Foreskin keratinocyte (primary cell): ENCODE measurements at places on chromosomes 13 and 19. TPM values are rescaled to one million over a fixed set of nuclear protein-coding genes. Genes with fewer than 3 reads are reported as not detected.
A peak's percentile ranks its signal among the peaks of the same experiment; 100 is the strongest.

DNA sequence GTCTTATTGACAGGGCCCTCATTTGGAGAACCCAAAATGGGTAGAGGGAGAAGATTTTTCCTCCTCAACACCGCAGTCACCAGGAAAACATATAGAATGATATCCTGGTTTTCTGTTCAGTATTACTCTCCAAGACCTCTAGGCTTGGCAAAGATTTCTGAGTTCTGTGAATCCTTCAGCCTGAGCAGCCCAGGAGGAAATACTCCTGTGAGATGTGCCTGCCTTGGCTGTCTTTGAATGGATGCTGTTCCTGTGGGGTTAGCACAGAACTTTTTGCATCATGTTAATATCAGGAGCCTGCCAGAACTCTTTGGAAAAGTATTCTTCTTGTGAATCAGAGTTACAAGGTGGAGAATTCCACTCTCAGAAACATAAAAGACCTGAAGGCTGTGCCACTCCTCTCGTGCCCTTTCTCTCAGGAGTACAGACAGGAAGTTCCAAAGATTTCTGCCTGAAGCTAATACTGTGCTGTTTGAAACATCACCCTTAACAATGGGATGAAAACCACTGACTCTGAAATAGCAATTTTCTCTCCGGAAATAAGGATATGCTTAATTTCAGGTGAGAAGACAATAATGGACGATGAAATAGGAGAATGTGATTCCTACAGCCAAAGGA, 520.1 kb upstream of the NBEA start:
- DNase-seq = peak; percentile 71

GRCh38 chr13:110907951-110908898, 6.6 kb downstream of the ANKRD10 start:
- peak; percentile 99 for DNase-seq

DNA sequence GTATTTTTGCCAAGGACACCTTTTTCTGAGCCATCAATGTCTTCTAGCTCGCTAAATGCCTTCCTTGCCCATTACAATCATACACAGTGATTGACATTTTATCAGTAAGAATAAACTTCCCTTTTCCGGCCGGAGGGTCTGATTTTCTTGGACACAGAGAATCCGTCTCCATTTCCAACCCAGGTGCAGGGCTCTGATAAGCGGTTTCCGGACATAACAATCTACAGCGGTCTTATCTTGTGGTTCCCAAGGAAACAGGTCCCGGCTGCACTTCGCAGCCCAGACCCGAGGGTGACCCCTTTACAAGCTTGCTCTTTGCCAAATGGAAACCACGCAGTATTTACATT, 5.1 kb upstream of the ZNF77 start:
- DNase-seq = no peak

The BEST2 gene
- total RNA-seq = not detected in 2 replicates

GRCh38 chr19:2240881-2241760, 4.5 kb downstream of the SF3A2 start:
- no peak for DNase-seq

- DNase-seq = no peak
Measured at GRCh38 chr13:99429670-99430069, 71.6 kb upstream of the TM9SF2 start.

- DNase-seq = peak; percentile 91
Measured at GRCh38 chr19:19865750-19866610, at the start of gene ZNF253. TSS of gene ZNF253 (plus strand) at chr19:19865882. CDS start at chr19:19865997, 115 bp downstream.

The KLHL1 gene
- total RNA-seq = not detected in 2 replicates

The SIGLEC12 gene
- not detected in 2 replicates for total RNA-seq

DNA sequence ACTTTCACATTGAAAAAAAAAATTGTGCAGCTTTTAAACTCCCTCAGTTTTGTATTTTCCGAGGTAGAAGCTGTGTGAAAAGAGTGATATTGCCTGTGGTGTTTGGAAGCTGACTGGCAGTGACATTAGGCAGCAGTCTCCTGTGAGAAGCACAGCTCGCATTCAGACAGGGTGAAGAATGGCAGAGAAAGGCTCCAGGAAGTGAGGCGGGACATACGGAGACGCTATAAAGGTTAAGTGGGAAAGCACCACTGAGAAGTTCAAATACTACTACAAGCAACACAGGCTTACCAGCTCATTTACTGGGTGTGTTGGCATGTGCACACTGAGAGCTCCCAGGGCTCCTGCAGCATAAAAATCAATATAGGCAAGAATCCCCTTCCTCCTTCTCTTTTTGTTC, 88.4 kb downstream of the RXFP2 start:
- no peak for DNase-seq

- peak; percentile 97 for DNase-seq
Measured at GRCh38 chr19:40614622-40615411, 13.6 kb downstream of the LTBP4 start.

DNA sequence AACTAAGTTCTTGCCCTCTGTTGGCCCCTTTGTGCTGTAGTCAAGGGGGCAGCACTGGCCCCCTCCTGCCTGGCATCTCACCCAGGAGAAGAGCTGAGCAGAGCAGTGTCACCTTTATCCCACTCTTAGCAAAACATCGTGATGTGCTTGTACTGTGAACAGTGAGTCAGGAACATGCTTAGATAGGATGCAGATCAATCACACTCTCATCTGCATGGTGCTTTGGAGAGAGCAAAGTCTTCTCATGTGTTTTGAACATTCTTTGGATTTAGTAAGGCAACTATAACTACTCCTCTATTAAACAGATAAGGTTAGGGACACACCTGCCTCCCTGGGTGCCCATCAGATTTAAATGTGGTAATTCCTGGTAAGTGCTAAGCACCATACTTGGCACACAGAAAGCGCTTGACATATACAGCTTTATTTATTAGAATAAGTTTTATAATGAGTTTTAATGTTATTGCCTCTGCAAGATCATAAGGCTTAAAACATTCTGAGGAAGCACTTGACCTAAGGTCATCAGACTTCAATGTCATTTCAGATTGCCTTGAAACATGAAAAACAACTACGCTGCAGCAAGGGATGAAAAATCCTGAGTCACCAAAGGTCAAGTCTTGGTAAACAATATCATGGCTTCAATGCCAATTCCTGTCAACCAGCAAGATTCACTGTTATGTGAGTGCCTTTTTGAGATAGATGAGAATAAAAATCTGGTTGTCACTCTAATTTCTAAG, 82.4 kb upstream of the IRS2 start:
- no peak for DNase-seq

DNA sequence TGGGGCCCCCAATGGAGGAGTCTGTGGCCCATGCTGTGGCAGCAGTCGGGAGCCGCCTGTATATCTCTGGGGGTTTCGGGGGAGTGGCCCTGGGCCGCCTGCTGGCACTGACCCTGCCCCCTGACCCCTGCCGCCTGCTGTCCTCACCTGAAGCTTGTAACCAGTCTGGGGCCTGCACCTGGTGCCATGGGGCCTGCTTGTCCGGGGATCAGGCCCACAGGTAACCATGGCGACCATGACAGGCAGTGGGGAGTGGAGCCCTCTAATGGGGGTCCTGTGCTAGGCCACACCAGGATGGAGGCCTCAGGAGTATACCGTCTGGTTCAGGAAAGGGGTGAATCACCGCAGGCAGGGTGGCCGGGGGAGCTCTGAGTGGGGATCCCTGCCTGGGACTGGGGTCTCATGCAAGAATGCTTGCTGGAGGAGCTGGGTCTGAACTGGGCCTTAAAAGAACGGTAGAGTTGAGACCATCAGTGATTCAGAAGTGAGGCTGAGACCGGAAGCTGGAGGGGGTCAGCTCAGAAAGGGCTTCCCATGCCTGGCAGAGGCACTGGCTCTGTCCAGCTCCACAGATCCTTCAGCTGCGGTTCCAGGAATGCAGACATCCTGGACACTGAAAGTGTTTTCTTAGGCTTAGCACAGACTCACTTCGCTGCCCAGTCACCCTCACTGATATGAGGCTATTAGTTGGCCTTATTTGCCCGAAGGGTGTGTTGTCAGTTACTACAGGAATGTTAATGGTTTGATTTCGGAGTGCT, 29.1 kb downstream of the CNFN start:
- no peak for DNase-seq

The TNFSF11 gene
- not detected in 2 replicates for total RNA-seq

The GNA15 gene
- total RNA-seq = 114 and 130 TPM in 2 replicates

DNA sequence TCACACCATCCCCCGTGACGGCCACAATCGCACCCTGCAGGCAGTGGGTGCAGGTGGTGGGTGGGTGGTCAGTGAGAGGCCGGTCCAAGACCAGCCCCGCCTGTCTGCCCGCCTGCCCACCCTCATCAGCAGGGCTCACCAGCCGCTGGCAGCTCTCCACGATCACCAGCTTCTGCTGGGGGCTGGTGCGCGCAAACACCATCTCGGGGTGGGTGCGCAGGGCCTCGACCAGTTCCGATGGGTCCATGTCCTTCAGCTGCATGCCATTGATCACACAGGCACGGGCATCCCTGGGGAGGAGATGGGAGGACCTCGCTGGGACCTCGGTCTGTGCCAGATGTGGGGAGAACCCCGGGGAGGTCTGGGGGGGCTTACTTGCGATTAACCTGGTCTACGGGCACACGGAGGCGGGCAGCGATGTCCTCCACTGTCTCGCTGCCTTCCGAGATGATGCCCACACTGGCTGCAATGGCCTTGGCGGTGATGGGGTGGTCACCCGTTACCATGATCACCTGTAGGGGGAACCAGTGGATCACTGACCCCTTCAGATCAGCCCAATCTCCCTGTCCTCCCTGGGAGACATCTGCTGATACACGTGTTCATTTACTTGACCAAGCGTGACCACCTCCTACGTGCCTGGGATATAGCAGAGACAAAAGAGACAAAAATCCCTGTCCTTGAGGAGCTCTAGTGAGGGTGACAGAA, 8.0 kb downstream of the ATP4A start:
- DNase-seq = no peak

DNA sequence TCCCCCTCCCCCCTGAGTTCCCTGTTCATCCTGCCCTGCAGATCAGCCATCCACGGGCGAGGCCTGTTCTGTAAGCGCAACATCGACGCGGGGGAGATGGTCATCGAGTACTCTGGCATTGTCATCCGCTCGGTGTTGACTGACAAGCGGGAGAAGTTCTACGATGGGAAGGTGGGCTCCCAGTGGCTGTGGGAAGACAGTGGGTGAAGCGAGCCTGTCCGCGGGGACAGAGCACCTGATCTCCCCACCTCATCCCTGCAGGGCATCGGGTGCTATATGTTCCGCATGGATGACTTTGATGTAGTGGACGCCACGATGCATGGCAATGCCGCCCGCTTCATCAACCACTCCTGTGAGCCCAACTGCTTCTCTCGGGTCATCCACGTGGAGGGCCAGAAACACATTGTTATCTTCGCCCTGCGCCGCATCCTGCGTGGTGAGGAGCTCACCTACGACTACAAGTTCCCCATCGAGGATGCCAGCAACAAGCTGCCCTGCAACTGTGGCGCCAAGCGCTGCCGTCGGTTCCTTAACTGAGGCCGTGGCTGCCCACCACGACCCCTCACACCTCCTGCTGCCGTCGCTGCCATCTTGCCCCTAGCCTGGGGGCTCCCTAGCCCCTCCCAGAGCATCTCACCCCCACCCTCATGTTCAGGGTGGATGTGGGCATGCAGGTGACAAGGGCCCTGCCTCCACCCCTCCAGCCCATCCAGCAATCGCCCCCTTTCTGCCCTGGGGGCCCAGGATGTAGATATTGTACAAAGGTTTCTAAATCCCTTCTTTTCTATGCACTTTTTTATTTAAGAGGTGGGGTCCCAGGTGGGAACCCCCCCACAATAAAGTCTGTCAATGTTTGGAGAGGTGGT, 4.0 kb downstream of the IGFLR1 start:
- DNase-seq = no peak

The PDX1 gene
- total RNA-seq = not detected in 2 replicates
